GM18507 (cell line): ENCODE measurements at places on chromosomes 1 and 21.

DNA sequence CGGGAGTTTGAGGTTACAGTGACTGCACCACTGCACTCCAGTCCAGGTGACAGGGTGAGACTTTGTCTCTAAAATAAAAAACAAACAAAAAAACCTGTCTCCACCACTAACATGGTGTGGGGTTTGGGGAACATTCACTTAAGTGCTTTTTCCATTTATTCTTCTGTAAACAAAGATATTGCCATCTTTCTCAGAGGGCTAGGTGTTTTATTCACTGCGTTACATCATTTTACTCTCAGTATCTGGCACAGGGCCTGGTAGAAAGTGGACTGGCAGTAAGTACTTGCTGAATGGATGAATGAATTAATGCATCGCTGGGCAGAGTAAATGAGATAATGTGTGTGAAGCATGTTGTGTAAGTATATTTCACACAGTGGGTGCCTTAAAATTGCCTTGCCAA is 20.1 kb downstream of the KIAA0040 start:
- no peak for DNase-seq

- no peak for DNase-seq
Observed at GRCh38 chr1:209839875-209840546, 12.2 kb downstream of the UTP25 start.

- DNase-seq, result peak; percentile 67
Observed at GRCh38 chr21:44792702-44793591, 8.7 kb downstream of the UBE2G2 start.

DNA sequence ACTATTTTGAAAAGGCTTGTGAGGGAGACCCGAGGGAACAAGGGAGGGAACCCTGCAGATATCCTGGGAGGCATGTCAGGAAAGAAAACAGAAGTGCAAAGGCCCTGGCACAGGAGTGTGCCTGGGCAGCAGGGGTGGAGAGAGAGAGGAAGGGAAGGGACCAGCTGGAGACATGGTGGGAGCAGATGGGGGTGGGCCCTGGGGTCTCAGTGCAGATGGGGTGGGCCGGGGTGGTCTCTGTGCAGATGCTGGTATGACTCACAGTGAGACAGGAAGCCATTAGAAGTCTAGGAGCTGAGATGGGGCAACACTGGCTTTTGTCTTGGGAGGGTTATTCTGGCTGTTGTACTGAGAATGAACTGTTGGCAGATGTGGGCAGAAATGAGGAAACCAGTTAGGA is 363.6 kb upstream of the C1orf174 start:
- DNase-seq, result no peak

DNA sequence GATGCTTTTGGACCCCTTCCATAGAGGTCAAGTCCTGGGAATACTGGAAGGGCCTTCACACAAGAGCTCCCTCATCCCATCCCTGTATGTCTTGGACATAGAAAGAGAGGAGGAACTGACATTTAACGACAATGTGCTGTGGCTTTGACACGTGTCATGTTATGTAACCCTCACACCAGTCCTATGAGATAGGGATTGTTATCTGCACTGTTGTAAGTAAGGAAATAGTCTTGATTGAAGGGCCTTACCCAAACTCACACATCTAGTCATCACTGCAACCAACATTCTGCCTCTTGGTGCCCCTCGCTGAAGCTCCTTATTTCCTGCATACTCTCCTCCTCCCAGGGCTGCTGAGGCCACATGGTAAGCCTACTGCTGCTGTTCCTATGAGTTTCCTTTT is 63.7 kb upstream of the ANGPTL1 start:
- DNase-seq, result no peak

- DNase-seq, result no peak
Observed at GRCh38 chr1:65198096-65198495, 50.1 kb downstream of the AK4 start.
